ENCODE measurements at places on chromosomes 5 and 9. TPM values are rescaled to one million over a fixed set of nuclear protein-coding genes. Genes with fewer than 3 reads are reported as not detected.
A peak's percentile ranks its signal among the peaks of the same experiment; 100 is the strongest.

GRCh38 chr5:148799737-148800527 is 26.5 kb upstream of the ADRB2 start:
- no peak for DNase-seq

- no peak for DNase-seq
Observed at GRCh38 chr5:305050-305449, 16.5 kb upstream of the AHRR start.

GRCh38 chr5:131633830-131634229 is 1.2 kb downstream of the RAPGEF6 start:
- peak; percentile 16 for DNase-seq

IFNA13 gene
- not detected for total RNA-seq

GRCh38 chr9:38361473-38361850 is 31.0 kb upstream of the ALDH1B1 start:
- no peak for DNase-seq

MORN5 gene
- total RNA-seq: not detected

ECPAS gene
- total RNA-seq: 66.7 TPM

- DNase-seq: no peak
Observed at GRCh38 chr9:136977649-136978072, 357 bp downstream of the PTGDS start.
